Neural crest cell (in vitro differentiated cells): ENCODE measurements at places on chromosomes 4 and X. TPM values are rescaled to one million over a fixed set of nuclear protein-coding genes. Genes with fewer than 3 reads are reported as not detected.

DNA sequence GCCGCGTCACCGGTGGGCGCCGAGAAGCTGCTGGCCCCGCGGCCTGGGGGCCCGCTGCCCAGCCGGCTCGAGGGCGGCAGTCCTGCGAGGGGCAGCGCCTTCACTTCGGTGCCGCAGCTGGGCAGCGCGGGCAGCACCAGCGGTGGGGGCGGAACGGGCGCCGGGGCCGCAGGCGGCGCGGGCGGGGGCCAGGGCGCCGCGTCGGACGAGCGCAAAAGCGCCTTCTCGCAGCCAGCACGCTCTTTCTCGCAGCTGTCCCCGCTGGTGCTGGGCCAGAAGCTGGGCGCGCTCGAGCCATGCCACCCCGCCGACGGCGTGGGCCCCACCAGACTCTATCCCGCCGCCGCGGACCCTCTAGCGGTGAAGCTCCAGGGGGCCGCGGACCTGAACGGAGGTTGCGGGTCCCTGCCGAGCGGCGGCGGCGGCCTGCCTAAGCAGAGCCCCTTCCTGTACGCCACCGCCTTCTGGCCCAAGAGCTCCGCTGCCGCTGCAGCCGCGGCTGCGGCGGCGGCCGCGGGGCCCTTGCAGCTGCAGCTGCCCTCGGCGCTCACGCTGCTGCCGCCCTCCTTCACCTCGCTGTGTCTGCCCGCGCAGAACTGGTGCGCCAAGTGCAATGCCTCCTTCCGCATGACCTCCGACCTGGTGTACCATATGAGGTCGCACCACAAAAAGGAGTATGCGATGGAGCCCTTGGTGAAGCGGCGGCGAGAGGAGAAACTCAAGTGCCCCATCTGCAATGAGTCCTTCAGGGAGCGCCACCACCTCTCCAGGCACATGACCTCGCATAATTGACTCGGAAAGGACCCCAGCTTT is 5.6 kb downstream of the PRDM8 start:
- no peak for DNase-seq

DNA sequence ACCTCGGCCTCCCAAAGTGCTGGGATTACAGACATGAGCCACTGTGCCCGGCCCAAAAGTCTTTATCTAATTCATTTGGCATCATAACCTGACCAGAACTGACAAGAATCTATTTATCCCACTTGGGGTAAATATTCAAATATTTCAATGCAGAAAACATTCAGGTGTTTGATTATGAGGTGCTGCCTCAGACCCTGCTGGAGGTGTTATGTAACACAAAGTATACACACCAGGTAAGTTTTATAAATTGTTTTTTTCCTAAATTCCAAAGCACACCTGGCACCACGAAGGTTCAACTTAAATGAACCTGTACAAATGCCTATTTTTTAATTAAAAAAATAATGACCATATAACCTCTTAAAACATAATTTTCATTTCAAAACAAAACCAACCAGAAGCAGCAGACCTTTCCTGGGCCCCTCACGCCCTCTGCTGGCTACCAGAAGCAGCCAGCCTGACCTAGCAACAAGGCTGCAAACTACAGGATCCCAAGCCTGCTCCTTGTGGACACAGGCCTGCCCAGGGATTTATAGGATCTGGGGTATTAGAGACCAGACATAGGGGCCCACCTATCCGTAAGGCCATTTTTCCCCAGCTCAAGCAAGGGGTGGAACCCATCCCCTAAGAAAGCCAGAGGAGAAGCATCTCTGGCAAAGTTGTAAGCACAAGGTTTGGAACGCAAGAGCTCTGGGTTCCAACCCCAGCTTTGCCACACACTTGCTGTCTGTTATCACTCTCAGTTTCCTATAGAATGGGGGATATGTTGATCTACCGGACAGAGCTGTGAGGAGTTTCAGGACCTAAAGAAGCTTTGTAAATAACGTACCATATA is 11.7 kb downstream of the OTUD5 start:
- peak; percentile 25 for DNase-seq

Gene KLHL4
- total RNA-seq = 1.9 and 2.7 TPM in 2 replicates

DNA sequence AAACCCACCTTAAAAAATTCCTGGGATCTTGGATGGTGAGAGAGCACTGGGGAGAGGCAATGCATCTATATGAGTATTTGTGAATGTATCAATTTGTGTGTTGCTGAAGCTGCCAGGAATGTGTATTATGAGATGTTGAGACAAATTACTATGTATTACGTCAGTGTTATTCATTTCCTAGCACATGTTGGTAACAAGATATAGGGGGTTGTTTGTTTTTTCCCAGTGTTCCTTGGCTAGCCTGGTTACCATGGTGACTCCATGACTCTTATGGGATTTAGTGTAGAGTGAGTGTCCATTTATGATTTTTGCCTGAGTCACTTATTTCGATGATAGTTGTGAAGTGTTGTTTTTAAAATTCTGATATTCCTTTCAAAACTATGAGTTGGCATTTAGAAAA is 65.6 kb downstream of the RAB40A start:
- no peak for DNase-seq

Gene P2RY8
- total RNA-seq = not detected in 2 replicates

Gene PPARGC1A
- 2.2 and 2.8 TPM in 2 replicates for total RNA-seq

DNA sequence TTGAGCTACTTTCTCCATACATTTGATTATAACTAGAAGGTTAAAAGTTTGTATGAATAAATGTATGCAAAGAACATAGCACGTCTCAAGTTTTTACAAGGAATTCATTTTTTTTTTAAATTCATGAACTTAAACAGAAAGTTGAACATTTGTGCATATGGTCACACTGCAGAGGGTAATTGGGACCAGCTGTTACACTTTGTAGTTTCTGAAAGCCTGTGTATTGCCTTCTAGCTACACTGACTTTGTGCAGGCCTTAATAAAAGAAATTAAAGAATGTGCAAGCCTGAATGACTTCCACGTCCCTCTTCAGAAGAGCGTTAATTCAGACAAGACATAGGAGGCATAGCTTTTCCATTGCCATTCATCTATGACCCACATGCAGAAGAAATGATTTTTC is 153.1 kb upstream of the PCDH18 start:
- DNase-seq = no peak

DNA sequence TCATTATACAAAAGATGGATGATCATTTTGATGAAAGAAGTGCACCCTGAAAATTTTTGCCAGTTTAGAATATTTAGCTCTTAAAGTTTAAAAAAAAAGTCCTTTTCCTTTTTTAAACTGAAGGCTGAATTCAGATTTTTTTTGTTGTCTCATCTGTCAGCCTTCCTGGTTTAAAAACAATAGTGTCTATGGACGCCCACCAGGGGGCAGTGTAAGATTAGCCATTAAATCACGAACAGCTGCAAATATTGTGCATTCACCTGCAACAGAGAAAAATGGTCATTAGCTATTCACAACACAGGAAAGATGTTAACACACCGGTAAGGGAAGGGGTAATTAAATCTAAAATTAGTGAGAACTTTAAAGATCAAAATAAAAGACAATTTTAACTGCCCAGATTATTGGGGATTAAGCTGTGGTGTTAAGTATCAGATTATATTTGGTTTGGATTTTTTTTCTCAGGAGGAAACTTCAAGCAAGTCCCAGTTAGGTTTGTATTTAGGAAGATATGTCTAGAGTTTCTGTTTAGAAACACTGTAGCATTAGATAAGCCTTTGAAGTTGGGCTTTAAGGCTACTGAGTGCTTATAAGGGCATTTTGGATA is 4.4 kb upstream of the CXorf38 start:
- DNase-seq = peak; percentile 62

DNA sequence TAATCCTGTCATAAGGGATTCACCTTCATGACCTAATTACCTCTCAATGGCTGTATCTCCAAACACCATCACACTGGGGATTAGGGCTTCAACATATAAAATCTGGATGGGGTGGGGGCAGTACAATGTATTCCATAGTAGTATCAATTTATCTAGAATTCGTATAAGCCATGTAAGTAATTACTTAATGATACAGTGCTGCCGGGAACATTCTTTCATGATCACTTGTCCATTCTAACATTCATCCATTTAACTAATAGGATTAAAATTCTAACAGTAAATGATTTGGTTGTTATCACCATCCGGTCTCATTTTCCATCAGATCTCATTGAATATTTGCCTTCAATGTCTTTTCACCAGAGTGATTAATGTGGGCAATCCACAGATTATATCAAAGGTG is 1620.9 kb upstream of the TENM3 start:
- no peak for DNase-seq

DNA sequence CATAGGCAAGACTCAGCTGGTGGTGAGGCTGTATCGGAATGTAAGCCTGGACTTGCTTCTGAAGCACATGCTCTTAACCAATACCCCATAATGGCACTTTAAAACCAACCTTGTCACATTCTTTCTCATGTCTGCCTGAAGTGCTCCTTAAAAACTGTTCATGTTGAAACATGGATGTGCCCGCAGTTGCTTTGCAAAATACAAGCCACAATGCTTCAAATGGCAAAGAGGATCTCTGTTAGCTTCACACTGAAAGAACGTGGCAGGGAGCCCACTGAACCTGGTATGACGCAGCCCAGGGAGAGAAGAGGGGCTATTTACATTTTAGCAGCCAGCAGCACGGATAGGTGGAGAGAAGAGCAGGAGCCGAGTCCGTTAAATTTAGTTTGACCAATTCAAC is 29.3 kb downstream of the SOD3 start:
- no peak for DNase-seq

DNA sequence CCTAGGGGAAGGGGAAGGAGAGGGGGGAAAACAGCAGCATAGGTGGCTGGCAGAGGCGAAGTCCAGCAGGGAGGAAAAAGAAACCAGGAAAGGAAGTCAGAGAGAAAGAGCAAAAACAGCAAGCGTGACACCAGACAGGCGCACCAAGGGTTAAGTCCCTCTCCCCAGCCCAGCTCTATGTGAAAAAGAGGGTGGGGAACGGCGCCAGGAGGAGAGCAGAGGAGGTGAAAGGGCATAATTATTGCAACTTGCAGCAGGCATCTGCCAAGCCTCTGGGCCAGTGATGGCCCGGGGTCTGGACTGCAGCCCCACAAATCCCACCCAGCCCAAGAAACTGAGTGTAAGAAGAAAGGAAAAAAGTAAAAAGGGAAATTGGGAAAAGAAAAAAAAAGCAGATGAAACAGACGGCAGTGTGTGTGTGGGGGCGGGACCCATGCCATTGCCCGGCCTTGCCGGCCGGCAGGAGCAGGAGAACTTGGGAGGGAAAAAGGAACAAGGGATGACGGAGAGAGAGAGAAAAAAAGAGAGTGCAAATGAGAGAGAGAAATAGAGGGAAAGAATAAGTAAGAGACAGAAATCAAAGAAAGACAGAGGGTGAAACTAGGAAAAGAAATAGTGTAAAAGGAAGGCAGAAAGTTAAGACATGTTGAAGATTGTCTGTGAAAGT is 14.1 kb upstream of the RHOXF2 start:
- peak; percentile 11 for DNase-seq

GRCh38 chr4:28831867-28832266 is 1888.3 kb upstream of the PCDH7 start:
- no peak for DNase-seq

Gene GPAT3
- total RNA-seq = not detected in 2 replicates

DNA sequence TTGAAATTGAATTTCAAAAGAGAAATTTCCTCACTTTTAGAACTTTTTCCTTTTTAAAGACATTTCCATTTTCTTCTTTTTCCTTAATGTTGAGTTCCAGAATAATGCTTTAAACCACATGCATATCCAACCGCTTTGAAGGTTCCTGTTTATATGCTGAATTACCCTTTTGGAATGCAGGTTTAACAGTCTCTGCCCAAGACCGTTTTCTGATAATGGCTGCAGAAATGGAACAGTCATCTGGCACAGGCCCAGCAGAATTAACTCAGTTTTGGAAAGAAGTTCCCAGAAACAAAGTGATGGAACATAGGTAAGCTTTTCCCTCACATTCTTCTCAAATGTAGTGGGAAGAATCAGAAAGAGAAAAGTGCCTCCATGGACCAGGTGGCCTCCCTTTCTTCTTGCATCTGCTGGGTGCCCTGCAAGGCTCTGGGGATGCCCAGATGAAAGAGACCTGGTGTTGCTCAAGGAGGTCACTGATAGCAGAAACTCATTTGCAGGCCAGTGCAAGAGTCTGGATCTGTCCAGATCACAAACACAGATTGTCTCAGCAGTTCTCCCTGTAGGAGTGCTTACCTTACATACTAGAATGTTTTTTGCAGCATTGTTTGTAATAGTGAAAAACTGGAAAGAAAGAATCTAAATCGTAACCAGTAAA is 42.9 kb downstream of the MOSPD2 start:
- no peak for DNase-seq

GRCh38 chr4:152735396-152735859 is 44.1 kb downstream of the TIGD4 start:
- DNase-seq = no peak

GRCh38 chrX:37817176-37817575 is 30.2 kb downstream of the DYNLT3 start:
- DNase-seq = no peak
